Activated CD8-positive, alpha-beta memory T cell treated with anti-CD3 and anti-CD28 coated beads, Interleukin-2, amount 50 U/mL, for 4 hours (primary cell): ENCODE measurements at places on chromosomes 4 and X.

DNA sequence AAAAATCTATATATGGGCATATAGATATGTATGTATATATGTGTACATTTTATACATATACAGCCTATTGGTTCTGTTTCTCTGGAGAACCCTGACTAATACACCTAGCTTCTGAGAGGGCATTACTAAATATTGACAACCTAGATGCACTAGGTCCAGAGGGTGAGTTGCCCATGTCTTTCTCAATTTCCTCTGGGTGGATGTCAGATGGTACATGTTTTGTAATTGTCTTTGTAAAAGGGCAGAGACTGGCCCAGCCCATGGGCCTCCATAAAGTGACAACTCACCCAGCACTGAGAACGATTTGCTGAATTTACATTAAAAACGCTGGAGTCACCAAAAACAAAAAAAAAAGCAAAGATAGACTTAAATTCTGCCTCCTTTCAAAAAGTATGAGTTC lies 198.5 kb upstream of the FAM241A start:
- no peak for DNase-seq

DNA sequence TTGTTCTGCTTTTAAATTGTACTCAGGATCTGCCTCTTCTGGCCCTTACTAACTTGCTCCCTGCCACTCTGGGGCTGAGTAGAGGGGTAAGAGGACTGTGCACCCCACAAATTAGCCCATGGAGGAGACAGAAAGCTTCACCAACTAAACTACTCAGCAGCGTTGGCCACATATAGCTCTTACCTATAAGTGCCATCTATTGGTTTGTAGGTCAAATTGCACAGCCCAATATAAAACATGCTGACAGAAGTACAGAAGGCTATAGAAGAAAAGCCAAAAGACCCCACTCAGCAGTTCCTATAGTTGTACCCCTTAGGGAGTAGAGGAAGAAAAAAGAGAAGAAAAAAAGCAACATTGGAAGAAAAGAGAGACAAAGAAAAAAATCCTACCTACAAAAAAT lies 341.2 kb upstream of the FMR1 start:
- DNase-seq, result no peak

DNA sequence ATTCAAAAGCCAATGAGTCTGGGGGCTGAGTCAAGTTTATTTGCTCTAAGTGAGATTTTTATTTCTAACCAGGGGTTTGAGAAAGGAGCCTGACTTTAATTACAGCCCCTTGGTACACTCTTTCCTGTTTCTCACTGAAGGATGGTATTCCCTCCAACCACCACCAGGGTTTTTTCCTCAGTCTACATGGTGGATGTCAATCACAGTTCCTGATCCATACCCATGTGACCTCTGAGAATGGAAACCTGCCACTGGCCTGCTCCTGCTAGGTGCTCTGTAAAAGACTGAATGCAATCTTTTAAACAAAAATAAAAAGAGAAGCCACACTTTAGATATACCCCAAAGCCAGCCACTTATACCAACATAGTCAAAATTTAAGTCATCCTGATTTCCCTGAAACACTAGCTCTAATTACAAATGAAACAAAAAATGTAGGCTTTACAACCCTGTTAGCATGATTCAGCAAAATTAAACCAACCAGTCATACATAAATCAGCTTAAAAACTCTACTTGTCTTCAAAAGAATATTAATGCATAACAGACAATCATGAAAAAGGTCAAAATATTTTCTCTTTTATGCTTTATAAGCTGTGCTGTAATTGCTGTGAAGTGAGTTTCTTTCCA lies 112.1 kb upstream of the NWD2 start:
- no peak for DNase-seq

DNA sequence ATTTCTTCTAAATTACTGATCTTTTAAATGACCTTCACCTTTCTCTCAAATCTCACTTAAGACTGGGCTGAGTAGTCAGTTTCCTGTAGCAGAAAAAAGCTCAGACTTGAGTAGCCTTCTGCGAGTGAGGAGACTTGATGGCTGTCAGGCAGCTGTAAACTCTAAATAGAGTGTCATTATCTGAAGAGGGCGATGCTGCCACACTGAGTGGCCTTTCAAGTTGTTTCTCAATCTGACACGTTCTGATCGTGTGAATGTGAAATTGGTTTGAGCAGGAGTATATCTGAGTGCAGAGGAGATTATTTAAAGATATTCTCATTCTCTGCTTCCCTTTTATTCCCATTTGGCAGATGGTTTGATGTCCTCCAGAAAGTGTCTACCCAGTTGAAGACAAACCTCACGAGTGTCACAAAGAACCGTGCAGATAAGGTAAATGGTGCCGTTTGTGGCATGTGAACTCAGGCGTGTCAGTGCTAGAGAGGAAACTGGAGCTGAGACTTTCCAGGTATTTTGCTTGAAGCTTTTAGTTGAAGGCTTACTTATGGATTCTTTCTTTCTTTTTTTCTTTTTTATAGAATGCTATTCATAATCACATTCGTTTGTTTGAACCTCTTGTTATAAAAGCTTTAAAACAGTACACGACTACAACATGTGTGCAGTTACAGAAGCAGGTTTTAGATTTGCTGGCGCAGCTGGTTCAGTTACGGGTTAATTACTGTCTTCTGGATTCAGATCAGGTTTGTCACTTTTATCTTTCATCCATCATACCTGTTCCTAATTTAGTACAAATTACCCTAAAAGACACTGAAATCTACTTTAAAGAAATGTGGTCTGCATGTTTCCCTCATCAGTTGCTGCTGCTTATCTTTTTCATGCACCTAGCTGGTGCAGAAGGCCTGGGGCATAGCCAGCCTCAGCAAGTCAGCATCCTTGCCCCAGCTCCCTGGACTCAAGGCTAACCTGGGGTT lies 74.3 kb upstream of the MSANTD1 start:
- no peak for DNase-seq

DNA sequence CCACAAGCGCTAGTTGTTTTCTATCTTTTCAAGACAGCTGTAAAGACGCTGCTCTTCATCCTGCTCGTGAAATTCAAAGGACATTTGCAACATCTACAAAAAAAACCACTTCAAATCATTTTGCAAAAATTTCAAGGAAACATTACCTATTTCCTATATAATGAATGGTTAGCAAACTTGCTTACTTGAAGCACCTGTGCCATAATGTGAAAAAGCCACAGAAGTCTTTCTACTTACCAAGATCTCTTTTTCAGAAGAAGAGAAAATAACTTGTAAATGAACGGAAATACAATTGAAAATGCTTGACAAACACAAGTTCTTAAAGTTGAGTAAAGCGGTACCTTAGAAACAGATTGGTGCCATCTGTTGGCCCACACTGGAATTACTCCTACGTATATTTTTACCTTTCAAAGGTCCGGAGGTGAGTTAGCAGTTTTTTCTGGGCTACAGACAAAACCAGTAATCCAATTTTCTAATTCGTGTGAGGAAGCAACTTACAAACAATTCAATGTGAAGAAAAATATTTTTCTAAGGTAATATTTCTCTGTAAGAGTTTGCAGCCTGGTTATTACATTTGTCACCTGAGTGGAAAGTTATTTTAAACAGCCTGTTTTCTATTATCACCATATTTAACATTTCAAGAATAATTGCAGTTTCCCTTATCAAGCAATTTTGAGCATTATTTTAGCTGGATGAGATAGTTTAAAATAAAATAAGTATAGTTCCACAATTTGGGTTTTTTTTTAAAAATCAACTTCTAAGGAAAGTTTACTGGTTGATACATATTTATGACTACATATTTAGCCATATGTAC lies at the start of gene TLR6:
Gene TLR6 (minus strand): TSS at position 294 of the 814 bp plus-strand sequence. CDS start 27,344 bp downstream, outside the sequence.
- peak; percentile 60 for DNase-seq

DNA sequence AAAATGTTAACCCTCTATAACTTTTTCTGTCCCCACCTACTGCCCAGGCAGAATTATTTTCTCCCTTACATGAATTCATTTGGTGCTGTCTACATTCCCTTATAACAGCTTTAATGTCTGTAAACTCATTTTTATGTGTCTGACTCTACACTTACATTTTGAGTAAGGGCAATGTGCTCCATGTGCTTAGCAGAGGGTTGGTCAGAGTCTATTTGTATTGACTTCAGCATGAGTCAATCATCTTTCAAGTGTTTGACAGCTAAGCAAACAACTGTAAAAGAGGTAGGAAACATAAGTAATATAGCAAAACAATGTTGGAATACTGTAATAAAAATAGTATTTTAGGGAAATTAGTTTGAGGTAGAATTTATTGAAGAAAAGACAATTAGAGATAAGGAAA lies 6.3 kb downstream of the IL15 start:
- no peak for DNase-seq

DNA sequence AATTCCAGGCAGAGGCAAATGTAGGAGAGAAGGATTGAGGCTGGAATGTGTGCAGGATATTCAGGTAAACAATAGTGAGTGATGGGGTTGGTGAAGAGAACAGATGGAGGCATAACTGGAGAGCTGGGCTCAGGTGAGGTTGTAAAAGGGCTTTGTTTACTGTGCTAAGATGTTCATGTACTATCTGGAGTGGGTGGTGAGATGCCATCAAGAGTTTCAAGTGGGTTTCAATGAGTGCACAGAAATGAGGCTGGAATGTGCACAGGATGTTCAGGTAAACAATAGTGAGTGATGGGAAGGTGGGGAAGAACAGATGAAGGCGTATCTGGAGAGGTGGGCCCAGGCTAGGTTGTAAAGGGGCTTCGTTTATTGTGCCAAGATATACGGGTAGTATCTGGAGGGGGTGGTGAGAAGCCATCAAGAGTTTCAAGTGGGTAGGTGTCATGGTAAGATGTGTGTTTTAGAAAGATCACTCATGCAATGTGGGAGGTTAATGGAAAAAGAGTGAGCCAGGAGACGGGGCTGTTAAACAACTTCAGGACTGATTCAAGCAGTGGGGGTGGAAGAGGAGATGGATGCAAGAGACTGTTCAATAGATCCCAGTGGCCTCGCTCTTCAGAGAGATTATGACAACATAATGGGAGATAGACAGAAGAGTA lies 25.4 kb upstream of the NMU start:
- no peak for DNase-seq

DNA sequence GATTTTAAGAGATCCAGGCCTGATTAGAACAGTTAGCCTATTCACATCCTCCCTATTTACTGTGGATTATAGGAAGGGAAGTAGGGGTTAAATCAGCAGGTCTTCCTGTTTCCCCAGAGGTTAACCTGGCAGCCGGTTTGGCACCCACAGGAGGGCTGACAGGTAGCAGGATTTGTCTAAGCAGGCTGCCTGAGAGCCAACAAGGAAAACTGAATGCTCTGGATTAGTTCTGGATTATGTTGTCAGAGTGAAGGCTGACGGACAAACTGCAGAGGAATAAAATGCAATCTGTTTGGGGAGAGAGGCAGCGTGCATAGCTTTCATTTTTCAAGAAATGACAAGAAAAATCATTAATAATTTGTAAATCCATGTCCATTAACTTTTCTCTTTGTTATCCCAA lies 397.1 kb upstream of the FAM241A start:
- DNase-seq, result no peak

GRCh38 chrX:66142351-66142750 lies 21.7 kb upstream of the HEPH start:
- no peak for DNase-seq

DNA sequence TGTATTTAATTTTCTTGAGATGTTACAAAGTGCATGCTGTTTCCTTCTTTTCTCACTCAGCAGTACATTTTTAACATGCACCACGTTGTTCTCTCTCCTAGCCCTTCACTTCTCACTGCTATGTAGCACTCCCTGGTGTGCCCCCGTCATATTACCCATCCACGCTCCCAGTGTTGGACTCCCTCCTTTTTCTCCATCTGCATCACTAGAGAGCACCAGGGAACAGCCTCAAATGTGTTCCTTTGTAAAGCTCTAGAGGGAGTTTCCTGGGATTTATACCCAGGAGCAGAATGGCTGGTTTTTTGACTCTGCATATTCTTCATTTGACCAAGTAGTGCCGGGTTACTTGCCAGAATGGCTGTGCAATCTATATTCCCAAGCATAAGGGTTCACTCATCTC lies 240.3 kb upstream of the ANXA3 start:
- DNase-seq, result no peak

GRCh38 chr4:126906466-126906865 lies 726.3 kb upstream of the INTU start:
- DNase-seq, result no peak

DNA sequence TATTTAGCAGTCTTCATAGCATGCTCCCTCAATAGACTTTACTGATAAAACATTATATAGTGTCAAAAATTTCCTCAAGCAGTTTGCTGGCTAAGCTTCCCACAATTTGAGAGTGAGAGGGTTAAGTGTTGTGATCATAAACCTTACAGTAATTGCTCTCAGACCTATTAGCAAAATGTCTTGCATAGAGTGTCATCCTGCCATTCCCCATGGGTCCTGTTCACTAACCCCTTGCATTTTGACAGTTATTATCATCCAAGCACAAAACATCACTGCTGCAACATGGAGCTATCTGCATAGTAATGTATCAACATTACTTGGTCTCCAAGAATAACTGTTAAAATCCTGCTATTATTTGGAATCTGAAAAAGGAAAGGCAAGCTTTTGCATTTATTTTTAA lies 196.1 kb upstream of the GK2 start:
- DNase-seq, result no peak

DNA sequence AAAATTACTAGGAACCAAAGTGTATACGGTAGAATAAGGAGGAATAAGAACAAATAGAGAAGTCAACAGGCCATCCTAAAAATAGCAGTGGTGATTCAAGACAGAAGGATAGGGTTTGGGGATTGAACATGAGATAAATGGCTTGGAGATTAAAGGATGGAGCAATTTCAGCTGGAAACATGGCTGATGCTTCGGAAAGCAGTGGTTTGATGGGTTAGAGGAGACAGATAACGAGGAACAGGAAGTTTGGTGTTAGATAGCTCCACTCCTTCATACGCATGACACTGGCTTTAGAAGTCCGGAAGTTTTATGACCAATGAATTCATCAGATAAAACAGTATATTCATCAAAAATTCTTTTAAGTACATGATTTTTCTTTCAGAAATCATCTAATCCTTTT lies 70.8 kb upstream of the GALNTL6 start:
- DNase-seq, result no peak

DNA sequence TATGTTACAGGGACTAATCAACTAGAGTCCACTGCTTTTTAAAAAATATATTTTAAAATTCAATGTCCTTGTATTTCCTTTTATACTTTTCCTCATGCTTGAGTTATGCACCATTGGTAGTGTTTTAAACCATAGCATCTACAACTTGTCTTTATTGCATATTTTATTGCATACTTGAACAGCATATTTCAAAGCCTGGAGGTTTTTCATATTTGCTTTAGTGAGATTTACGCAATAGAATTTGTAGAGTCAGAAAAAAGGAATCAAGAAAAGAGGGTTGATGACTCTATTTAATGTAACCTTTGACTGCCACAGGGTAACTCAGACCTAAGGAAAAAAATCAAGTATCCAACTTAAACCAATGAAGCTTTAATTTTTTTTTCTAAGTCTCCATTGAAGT lies 1165.7 kb upstream of the IGFBP7 start:
- DNase-seq, result no peak

DNA sequence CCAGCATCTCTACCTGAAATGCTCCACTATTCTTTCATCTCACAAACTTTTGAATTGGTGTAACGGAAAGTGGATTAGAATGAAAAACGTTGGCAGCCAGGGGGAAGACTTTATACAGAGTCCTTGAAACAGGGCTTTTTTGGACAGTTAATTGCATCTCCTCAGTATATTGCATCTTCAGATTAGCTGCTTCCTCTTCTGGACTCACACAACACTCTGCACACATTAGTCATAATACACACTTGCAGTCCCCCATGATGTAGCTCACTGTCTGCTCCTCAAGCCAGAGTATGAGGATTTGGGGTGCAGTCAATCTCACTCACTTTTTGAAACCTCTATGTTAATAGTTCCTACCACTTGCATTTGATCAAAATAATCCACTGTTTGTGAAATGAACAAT lies 101.0 kb downstream of the ADGRA3 start:
- DNase-seq, result no peak
